Stimulated activated CD4-positive, alpha-beta T cell treated with anti-CD3 and anti-CD28 coated beads, Interleukin-2, amount 100 ng/mL, for 4 hours (primary cell): ENCODE measurements at places on chromosomes 5 and 9.

DNA sequence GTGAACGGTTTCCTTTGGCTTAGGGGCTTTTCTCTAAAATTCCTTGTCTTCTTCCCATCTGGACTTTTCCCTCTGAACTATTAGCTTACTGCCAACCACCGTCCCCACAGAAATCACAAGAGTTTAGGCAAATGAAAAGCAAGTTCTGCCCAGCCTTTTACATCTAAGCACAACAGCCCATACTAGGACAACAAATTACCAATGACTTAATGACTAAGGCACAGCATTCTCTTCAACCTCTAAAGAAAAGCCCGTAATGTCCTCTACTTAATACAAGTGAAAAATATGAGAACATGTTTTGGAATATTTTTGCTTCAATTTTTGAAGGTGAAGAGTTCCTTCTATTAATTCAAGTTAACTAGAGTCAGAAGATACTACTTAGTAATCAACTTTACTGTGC lies 1.2 kb downstream of the ZBTB5 start:
- DNase-seq, result no peak

DNA sequence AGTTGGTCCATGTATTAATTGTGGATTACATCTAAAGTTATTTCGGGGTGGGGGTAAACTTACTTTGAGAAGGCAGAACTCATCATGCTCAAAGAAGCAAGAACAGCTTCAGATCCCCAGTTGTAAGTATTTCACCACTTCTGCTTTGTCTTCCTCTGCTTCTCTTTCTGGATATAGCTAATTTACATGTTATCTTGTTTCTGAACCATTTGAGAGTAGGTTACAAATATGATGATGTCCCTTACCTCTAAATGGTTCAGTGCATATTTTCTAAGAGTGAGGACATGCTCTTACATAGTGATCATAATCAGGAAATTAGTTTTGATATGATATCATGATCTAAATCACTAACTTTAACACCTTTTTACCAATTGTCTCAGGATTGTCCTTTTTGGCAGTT lies 11.9 kb downstream of the TRIO start:
- no peak for DNase-seq

DNA sequence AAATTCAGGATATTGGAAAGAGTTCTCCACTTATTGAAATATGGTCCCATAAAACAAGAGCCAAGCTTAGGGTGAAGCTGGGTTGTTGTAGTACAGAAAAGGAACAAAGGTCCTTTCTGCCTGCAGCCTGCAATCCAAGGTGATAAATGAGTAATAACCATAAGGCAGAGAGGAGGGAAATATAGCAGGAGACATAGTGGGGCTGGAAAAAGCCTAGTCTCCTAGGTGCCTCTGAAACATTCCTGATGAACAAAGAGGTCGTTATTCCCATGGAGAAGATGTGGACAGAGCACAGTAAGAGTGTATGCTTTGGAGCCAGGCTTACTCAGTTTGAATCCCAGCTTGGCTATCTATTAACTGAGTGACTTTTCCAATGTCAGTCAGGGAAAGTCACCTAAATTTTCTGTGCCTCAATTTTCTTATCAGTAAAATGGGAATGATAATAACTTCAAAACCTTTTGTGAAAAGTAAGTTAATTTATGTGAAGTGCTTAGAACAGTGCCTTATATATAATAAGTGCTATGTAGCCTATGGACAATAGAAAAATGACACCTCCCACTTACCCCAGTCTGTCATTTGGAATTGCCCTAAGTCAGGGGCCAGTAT lies 110.8 kb upstream of the GRIN3A start:
- no peak for DNase-seq

GRCh38 chr5:95093211-95093610 lies 191.7 kb downstream of the MCTP1 start:
- DNase-seq, result no peak

GRCh38 chr5:132280371-132281240 lies 13.6 kb upstream of the SLC22A4 start:
- no peak for DNase-seq

DNA sequence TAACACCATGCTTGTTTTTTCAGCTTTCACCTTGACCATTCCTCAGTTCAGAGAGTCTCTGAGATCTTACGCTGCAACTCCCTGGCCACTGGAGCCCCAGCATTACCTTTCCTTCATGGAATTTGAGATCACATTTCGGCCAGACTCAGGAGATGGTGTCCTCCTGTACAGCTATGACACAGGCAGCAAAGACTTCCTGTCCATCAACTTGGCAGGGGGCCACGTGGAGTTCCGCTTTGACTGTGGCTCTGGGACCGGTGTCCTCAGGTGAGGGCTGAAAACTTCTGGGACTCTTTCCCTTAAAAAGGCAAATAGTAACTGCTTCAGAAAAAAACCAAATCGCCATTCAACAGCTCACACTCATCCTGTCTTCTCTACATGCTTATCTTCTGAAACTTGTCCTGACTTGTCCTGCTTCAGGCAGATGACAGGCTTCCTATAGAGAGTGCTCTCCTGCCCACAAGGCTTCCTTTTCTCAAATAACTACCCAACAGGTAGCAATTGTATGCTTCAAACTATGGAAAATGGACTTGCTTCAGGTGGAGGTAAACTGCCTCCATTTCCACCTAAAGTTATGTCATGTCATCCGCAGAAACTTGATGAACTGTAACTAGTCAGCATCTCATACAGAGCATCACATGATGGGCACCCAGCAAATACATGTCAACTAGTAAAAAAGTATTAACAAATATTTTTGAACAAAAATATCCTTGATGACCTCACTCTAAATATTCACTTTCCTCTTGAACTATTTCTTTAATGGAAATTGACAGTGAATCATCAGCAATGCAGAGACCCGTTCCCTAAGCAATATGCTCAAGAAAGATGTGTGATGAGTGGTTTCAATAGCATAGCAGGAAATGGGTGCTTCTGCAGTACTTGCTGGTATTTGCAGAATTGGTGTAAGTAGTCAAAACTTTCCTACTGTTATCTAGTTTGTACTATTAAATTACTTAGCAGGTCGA lies 129.2 kb downstream of the LIFR start:
- no peak for DNase-seq

DNA sequence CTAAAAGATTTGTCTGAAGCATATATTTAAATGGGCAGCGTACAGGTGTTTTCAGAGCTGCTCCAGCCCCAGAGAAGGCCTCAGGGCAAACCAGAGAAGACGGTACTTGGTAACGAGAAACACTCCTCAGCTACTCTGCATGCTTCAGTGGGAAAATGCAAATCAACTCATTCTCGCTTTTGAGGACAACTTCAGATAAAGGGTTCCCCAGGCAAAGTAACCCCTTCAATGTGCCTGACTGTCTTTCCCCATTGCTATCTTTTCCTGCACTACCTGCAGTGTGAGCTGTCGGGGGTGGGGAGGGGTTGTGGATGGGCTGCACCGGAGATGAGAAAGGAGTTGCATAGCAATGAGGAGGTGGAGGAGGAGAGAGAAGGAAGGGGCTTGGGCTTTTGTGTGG lies 339.7 kb upstream of the CLINT1 start:
- no peak for DNase-seq
